ENCODE measurements at places on chromosomes 4 and X. TPM values are rescaled to one million over a fixed set of nuclear protein-coding genes. Genes with fewer than 3 reads are reported as not detected.

DNA sequence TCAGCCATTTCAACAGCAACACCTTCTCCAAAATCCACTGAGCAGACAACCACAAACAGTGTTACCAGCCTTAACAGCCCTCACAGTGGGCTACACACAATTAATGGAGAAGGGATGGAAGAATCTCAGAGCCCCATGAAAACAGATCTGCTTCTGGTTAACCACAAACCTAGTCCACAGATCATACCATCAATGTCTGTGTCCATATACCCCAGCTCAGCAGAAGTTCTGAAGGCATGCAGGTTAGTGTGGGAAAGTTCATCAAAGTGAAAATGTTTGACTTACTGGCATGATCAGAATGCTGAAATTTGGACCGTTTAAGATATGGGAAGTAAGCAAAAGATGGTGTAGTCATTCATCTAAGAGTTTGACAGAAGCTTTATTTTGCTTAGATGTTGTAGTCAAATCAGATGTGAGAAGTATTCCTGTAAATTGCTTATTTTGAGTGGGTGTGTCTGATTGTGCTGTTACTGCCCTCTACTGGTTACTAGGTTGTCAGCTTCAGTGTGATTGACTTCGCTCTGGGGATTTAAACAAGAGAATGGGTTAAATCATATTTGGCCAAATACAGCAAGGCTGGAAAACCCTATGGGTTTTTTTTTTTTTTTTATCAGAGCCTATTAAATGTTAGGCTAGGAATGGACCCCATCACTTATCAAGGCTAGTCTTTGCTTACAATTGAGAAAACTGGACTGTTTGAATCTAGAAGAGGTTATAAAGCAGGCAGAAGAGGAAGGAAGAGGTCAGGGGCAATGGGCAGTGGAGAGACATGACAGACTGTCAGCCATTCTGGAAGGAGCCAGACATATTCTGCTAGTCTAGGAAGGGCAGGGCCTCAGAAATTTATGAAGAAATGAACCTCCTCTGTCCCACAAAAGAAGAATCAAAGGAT, 130.3 kb downstream of the DIPK2B start:
- H3K36me3 ChIP-seq = no peaks in the 10 kb centered on the region
- H3K4me1 ChIP-seq = no peaks in the 10 kb centered on the region
- DNase-seq = no peak
- no peak overlapping the region for H3K27ac ChIP-seq
- H3K4me3 ChIP-seq = no peak overlapping the region

DNA sequence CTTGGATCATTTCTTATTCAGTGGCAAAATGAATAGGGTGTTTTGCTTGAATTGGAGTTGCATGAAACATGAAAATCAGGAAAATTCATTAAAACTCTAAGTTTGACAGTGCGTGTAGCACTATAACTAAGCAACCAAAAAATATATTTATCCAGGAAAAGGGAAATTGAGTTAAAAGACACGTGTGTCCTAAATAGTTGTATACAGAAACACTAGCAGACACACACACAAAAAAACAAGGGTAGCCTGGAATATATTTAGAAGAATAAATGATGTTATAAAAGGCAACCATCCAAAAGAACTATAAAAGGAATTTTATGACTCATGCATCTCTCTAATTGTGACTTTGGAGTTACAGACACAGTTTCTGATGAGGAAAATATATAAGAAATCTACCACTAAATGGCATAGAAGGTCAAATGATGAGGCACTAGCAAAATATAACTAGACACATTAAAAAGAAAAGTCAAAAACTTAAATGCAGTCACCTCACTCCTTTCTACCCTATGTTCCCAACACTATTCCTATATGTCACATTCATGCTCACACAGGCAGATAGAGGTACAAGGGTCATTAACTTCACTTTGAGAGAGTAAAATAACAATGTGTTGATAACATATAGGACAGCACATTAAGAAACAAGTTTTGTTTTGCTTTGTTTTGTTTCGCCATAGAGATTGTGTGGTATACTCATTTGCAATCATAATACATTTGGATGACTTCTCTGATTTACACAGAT, 793.6 kb upstream of the INTU start:
- no peaks in the 10 kb centered on the region for H3K4me1 ChIP-seq
- no peaks in the 10 kb centered on the region for H3K27me3 ChIP-seq
- no peaks in the 10 kb centered on the region for H3K36me3 ChIP-seq
- H3K4me3 ChIP-seq = no peak overlapping the region

GRCh38 chr4:113673450-113673849, 88.1 kb downstream of the CAMK2D start:
- no peak overlapping the region for H3K27ac ChIP-seq
- no peak overlapping the region for H3K4me3 ChIP-seq
- H3K27me3 ChIP-seq = no peaks in the 10 kb centered on the region
- peaks cover 22% of the 10 kb centered on the region for H3K4me1 ChIP-seq
- DNase-seq = peak; percentile 16

- DNase-seq = peak; percentile 60
- H3K4me3 ChIP-seq = no peak overlapping the region
- H3K4me1 ChIP-seq = peaks cover 36% of the 10 kb centered on the region
- peak overlapping the region; percentile 9 for H3K27ac ChIP-seq
Measured at GRCh38 chr4:26235500-26235899, 85.3 kb upstream of the RBPJ start.

DNA sequence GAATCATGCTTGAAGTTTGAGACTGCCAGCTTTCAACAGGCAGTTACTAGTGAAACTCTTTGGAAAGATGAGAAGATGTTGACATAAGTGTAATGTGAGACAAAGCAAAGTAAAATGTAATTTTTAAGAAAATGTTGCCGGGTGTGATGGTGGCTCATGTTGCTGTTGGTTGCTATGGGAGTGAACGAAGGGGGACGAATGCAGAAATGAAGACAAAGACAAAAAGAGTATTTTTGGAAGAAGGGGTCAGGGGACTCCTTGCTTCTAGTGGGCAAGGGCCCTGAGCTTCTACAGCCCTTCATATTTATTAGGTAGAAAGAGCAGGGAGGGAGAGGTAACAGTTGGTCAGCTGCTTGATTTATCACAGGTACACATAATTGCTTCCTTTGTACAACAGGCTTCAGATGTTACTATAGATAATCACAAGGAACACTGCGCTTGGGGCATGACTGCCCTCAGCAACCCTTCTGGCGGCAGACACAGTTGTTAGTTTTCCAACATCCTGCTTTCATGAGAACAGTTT, 11.9 kb upstream of the UGDH start:
- peaks cover 8% of the 10 kb centered on the region for H3K4me1 ChIP-seq
- no peaks in the 10 kb centered on the region for H3K36me3 ChIP-seq
- no peaks in the 10 kb centered on the region for H3K27me3 ChIP-seq

- no peaks in the 10 kb centered on the region for H3K27me3 ChIP-seq
- no peaks in the 10 kb centered on the region for H3K4me1 ChIP-seq
- no peak overlapping the region for H3K4me3 ChIP-seq
- H3K27ac ChIP-seq = no peak overlapping the region
Measured at GRCh38 chrX:154712781-154713740, 37.8 kb downstream of the GAB3 start.

GRCh38 chr4:37620176-37620575, 66.0 kb downstream of the RELL1 start:
- no peaks in the 10 kb centered on the region for H3K27me3 ChIP-seq
- H3K4me3 ChIP-seq = no peak overlapping the region
- no peaks in the 10 kb centered on the region for H3K4me1 ChIP-seq
- no peak for DNase-seq
- no peak overlapping the region for H3K27ac ChIP-seq
- no peaks in the 10 kb centered on the region for H3K36me3 ChIP-seq

DNA sequence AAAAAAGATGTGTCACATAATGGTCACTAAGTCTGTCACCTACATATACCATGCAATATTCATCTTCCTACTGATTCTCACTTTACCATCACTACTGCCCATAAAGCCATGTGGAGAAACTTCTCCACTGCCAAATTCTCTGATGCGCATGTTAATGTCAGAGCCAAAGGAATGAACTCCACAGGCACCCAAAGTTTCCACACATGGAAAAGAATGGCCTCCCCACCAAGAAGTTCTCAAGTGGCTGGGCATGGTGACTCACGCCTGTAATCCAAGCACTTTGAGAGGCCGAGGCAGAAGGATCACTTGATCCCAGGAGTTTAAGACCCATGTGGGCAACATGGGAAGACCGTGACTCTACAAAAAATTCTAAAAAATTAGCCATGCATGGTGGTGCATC, 43.8 kb upstream of the UGDH start:
- no peak for DNase-seq
- H3K27me3 ChIP-seq = no peaks in the 10 kb centered on the region
- H3K27ac ChIP-seq = no peak overlapping the region
- no peaks in the 10 kb centered on the region for H3K36me3 ChIP-seq

- H3K4me3 ChIP-seq = no peak overlapping the region
- no peaks in the 10 kb centered on the region for H3K36me3 ChIP-seq
- no peaks in the 10 kb centered on the region for H3K27me3 ChIP-seq
- no peak for DNase-seq
Measured at GRCh38 chr4:142435599-142436235, 410.4 kb downstream of the INPP4B start.

DNA sequence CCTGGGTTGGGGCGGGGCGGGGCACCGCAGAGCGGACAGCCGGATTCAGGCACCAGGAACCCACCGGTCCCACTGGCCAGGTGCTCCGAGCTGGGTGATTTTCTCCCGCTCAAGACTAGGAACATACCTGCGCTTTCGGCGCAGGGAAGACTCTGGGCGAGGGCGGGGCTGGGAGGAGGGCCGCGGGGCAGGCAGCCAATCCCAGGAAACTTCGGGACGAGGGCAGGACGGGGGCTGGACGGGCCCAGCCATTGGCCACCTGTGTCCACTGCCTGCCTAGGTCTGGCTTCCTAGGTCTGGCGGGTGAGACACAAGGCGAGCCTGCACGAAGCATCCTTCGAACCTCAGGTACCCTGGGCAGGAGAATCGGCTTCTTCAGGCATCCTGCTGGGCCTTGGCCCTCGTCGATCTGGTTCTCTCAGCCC, 274 bp upstream of the ERVMER34-1 start:
- H3K27ac ChIP-seq = no peak overlapping the region
- peak; percentile 62 for DNase-seq
- H3K36me3 ChIP-seq = no peaks in the 10 kb centered on the region
- H3K4me1 ChIP-seq = peaks cover 15% of the 10 kb centered on the region

- H3K27me3 ChIP-seq = no peaks in the 10 kb centered on the region
- no peaks in the 10 kb centered on the region for H3K4me1 ChIP-seq
- no peaks in the 10 kb centered on the region for H3K36me3 ChIP-seq
- no peak for DNase-seq
Measured at GRCh38 chrX:149004936-149005335, 500.2 kb downstream of the IDS start.

DNA sequence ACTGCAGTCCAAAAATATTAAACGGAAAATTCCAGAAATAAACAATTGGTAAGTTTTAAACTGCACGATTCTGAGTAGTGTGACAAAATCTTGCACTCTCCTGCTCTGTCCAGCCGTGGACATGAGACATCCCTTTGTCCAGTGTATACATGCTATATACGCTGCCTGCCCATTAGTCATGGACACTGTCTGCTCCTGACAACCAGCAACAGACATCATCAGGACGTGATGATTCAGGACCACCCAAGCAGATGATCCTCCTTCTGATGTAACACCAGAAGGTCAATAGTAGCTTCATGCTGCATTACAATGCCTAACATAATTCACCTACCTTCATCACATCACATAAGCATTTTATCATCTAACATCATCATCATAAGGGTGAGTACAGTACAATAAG, 36.3 kb downstream of the ATRX start:
- DNase-seq = no peak
- H3K27me3 ChIP-seq = no peaks in the 10 kb centered on the region

DNA sequence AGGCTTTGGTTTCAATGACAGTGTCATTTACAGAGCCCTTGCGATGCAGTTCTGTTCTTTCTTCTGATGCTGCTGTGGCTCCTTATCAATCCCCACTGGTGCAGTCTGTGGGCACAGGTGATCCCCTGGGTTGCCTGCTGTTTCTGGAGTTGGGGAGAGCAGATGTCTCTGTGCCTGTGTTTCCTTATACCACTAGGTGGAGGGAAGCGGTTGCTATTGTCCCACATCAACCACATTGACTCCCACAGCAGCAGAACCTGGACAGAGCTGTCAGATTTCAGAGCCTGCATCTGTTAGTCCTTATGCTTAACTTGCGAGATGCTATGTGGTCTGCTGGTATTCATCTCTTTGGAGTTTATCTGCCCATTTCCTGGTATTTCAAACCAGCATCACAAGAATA, 57.7 kb downstream of the NEIL3 start:
- no peak overlapping the region for H3K27ac ChIP-seq

- no peak overlapping the region for H3K4me3 ChIP-seq
- H3K4me1 ChIP-seq = peaks cover 41% of the 10 kb centered on the region
- H3K27ac ChIP-seq = peak overlapping the region; percentile 87
- DNase-seq = no peak
- H3K27me3 ChIP-seq = no peaks in the 10 kb centered on the region
- no peaks in the 10 kb centered on the region for H3K36me3 ChIP-seq
Measured at GRCh38 chr4:76233529-76233928, 18.0 kb upstream of the FAM47E start.

- no peaks in the 10 kb centered on the region for H3K4me1 ChIP-seq
- H3K4me3 ChIP-seq = no peak within 1 kb of the TSS
- H3K27ac ChIP-seq = peak within 1 kb of the TSS; percentile 52
- DNase-seq = no peak
Measured at GRCh38 chr4:99574530-99575324, at the start of gene MTTP. Gene MTTP (plus strand): TSS chr4:99574824. CDS start chr4:99574910, 86 bp downstream.

DNA sequence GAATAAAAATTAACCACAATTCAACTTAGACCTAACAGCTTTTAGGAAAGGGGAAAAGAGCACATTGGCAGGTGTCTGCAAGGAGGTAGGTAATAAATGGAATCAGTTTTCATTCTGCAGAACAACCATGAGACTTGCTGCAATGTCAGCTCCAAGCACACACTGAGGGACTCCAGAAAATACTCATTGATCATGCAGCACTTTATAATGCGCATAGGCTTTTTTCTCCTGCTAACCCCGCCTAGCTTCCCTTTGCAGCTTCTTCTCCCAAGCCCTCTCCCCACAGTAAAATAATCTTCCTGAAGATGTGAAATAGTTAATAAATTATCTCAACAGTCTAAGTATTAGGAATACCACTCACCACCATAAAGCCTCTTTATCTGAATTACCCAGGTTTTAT, 36.9 kb downstream of the ANKRD17 start:
- H3K27me3 ChIP-seq = no peaks in the 10 kb centered on the region
- H3K36me3 ChIP-seq = no peaks in the 10 kb centered on the region
- H3K4me3 ChIP-seq = no peak overlapping the region
- H3K4me1 ChIP-seq = peaks cover 38% of the 10 kb centered on the region
- DNase-seq = no peak

Gene IGFBP7
- total RNA-seq = 646 TPM

Gene AMTN
- total RNA-seq = not detected

Gene FGF2
- total RNA-seq = 5.7 TPM

Gene UNC5C
- total RNA-seq = 6.8 TPM
